Fibroblast of skin of right biceps (primary cell): ENCODE measurements at places on chromosomes 3 and 15.

- peak; percentile 47 for DNase-seq
Observed at GRCh38 chr3:35537265-35537664, 102.1 kb upstream of the ARPP21 start.

DNA sequence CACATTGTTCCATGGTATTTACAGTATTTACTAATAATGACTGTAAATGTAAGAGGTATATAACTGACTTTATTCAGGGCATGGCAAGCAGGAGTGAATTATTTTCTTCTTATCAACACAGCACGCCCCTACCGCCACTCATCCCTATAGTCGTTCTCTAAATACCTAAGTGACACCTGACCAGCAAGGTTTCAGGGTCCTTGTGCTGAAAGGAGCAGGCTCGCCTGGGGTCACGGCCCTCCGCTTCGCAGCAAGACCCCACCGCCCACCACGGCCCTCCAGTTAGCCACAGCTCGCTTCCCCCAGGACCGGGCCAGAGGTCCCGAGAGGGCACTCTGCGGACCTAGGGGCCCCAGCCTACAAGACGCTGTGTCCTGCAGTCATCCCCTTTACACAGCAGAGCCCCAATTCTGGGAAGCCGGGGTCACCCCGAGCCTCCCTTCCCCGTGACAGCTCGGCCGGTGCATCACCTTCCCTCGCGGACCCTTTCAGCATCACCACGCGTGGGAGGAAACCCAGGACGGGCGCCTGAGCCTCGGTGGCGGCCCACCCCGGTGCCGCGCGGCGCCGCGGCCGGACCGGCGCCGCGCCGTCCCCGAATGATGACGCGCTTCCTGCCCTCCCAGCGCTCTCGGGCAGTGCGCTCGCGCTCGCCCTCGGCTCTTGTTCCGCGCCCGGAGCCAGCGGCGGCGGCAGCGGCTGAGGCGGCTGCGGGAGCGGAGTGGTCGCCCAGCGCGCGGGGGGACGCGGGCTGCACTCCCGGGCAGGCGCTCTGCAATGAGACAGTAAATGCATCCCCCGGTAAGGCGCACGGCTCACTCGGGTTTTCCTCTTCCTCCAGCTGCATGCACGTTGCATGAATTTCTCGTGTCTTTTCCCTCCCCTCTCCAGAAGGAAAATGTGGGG, 225.1 kb upstream of the C2CD4B start:
- peak; percentile 81 for DNase-seq

GRCh38 chr3:54366839-54367238, 244.5 kb downstream of the CACNA2D3 start:
- DNase-seq = no peak

DNA sequence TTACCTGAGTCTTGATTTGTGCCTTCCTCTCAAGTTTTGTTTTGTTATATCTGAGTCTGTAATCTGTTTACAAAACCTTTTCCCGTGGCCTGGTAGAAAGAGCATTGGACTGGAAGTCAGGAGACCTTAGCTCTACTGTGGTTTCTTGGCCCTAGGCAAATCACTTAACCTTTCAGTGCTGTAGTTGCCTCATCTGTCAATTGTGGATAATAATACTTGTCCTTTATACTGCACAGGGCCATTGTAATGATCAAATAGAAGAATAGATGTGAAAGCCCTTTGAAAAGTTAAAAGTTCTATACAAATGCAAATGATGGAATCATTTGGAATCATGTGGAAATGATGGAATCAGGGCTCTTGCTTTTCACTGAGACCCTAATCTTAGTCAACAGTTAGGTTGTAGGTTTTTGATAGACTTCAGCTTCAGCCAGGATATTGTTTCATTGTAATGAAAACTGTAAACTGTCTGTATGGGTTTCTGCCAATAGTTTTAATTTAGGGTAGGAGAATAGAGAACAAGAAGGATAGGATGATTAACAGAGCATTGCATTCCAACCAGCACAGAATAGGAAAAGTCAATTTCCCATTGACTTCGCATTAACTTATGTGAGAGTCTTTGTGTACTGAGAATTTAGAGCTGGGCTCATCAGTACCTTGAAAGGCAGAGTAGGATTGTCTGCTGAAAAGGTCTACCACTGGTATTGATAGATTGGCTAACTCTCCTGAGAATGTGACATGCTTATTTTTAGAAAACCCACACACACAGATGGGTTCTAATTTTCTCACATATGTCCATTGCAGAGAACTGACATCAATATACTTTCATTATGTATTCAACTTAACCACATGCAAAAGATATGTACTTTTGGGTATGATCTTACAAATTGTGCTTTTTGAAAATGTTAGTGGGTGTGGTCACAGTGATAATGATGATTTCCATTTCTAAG, 21.8 kb downstream of the MAP2K5 start:
- DNase-seq = no peak

- no peak for DNase-seq
Observed at GRCh38 chr3:61136191-61136590, 115.1 kb downstream of the FHIT start.

- no peak for DNase-seq
Observed at GRCh38 chr15:23566071-23566554, 639 bp downstream of the MKRN3 start.

GRCh38 chr3:76016111-76016510, 230.8 kb upstream of the ZNF717 start:
- no peak for DNase-seq
